NCI-H748 treated with DMSO at 0.1 percent for 48 hours (cell line): ENCODE measurements at places on chromosomes 2 and 18.

DNA sequence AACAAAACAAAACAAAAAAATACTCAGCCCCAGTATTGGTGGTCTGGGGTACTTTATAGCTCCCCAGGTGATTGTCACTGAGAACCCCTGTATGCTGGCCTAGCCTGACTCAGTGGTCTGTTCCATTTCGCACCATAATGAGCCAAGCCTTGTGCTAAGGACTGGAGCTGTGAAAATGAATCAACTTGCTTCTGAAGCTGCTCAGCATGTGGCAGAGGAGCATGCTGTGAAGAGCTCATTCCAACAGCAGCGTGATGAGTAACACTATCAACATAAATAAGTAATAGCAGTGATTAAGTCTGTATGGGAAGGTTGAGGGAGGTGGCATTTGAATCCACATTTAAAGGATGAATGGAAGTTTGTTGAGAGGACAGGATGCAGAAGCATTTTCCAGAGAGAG, 67.2 kb upstream of the ATL2 start:
- no peak for DNase-seq

GRCh38 chr2:30798536-30798991, 8.7 kb downstream of the CAPN13 start:
- no peak for DNase-seq

- DNase-seq: no peak
Measured at GRCh38 chr2:233846387-233847247, 7.7 kb downstream of the HJURP start.

- no peak for DNase-seq
Measured at GRCh38 chr2:66509326-66509811, 74.4 kb downstream of the MEIS1 start.

- no peak for DNase-seq
Measured at GRCh38 chr2:19860022-19860421, 41.8 kb downstream of the TTC32 start.

DNA sequence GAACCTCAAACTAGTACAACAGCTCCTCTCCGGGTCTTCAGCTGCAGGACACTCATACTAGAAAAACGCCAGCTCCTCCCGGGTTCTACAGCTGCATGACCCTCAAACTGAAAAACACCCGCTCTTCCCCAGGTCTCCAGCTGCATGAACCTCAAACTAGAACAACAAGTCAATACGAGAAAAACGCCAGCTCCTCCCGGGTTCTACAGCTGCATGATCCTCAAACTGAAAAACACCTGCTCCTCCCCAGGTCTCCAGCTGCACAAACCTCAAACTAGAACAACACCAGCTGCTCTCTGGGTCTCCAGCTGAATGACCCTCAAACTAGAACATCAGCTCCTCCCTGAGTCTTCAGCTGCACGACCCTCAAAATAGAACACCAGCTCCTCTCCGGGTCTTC, 315.0 kb upstream of the TFPI start:
- DNase-seq: no peak

DNA sequence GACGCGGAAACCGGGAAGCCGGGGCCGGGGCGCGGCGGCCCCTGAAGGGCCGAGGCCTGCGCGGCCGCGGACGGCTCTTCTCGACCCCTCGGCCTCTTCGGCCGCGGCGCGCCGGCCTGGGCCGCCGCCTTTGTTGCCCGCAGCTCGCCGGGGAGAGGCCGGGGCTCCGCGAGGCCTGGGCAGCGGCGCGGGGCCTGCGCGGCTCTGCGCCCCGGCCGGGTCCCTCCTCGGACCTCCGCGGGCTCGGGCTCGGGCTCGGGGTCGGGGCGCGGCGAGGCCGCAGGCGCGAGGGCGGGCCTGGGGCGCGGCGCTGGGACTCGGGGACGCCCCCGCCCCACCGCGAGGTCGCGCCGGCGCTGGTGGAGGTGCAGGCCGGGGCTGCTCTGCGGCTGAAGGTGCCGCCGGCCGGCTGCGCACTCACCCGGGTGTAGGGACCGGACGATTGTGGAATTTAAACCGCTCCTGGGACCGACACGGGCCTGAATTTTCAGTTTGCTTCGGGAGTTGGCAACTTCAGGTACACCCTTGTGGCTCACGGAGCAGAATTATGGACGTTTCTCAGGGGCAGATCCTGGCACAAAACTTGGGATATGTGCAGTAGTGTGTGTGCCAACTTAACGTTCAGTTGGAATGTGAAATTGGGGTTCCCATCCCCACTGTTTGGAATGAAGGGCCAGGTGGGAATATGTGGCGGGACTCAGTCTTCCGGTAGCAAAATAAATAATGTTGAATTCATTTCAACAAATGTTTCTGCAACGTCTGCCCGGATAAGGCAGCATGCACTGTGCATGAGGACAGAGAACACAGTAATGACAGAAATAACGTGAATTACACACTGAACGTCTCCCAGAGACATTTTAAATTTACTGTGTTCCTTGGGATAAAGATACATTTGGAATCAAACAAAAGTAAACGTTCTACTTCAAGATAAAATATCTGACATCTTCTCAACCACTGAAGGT, 787 bp downstream of the SOCS6 start:
- no peak for DNase-seq

GRCh38 chr2:11492720-11493119, 26.8 kb upstream of the E2F6 start:
- DNase-seq: no peak

GRCh38 chr2:230537531-230537976, 121.6 kb downstream of the SP100 start:
- no peak for DNase-seq

- no peak for DNase-seq
Measured at GRCh38 chr2:226398580-226398979, 401.0 kb downstream of the IRS1 start.

DNA sequence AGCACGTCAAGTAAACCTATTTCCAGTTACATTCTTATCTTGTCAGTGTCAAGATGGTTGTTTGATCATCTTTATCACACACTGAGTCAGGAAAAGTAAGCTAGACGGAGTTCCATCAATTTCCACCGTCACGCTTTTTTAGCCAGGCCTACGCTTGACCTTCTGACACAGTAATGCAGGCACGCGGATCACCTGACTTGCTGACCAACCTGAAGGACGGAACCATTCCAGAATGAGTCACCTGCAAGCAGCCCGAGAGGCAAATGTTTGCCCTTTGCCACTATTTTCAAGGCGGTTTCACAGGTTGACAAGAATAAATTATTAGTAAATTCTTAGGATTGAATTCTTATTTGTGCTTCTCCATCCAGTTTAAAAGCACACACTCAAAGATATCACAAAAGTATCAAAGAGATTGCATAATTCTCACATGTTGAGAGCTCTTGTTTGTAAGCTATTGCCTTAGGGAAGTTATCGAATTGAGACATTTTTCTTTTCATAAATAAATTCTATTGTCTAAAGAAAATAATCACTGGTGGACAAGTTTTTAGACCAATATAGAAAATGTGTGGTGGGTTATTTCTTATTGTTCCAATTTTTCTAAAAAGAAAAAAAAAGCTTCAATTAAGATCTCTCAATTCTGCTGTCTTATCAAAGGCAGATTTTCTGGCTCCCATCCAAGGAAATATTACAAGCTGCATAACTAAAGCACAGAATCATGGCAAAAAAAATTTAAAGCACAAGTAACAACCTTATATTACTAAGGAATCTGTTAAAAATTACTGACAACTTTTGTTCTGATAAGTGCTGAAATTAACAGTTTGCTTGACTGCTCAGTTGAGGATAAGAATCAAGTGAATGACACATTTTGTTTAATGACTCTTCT, 31.9 kb downstream of the UXS1 start:
- no peak for DNase-seq

DNA sequence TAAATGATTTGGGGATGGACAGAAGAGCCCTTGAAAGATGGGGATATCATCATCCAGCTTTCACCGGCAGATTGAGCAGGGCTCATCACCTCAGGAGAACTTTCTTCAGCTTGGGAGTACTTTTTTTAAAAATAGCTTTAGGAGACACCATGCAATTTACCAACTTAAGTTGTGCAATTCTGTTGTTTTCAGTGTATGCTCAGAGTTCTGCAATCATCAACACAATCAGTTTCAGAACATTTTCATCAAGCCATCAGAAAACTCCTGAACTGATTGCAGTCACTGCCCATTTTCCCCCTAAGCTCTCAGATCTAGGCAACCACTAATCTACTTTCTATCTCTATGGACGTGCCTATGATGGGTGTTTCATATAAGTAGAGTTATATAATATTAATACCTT, 117.7 kb downstream of the CRIM1 start:
- no peak for DNase-seq

- no peak for DNase-seq
Measured at GRCh38 chr2:64681479-64681967, 27.8 kb upstream of the SERTAD2 start.

DNA sequence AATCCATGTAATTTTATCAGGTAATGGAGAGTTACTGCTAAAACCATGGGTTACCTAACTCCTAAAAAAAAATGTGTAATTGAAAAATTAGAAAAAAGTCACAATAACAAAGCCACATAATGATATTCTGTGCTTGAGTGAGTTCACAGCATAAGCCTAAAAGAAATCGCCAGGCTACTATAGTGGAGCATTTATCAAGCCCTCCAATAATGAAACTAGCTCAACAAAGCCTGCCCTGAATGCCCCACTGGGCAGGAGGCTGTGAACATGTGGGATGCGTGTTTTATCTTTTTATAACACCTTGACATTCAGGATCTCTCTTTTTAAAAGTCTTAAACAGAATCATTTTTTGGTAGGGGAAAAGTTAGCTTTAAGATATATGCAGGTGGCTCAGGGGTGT, 86.3 kb downstream of the KCTD18 start:
- DNase-seq: no peak

DNA sequence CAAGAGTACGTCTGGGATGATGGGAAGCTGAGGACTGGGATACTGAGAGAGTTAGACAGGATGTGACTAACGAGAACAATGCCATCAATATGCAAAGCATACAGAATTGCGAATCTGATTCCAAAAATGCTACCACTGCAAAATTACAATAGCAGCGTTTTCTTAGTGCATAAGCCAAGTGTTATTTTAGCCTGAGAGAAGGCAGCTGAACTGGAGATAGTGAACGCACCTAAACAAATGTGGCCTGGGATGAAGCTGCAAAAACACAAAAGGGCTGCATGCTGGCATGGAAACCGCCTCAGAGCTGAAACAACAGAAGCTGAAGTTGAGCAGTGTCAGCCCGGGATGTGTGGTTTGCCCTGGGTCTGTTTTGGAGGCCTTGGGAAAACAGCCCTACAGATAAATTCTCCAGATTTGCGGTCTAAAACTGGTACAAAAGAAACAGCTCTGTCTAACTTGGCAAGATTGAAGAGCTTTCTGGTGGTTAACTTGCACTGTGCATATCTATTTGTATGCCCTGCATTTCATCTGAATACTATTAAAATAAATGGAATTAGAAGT, 45.5 kb downstream of the LYPD6 start:
- DNase-seq: no peak

- no peak for DNase-seq
Measured at GRCh38 chr18:9810994-9811705, 74.6 kb upstream of the TXNDC2 start.

DNA sequence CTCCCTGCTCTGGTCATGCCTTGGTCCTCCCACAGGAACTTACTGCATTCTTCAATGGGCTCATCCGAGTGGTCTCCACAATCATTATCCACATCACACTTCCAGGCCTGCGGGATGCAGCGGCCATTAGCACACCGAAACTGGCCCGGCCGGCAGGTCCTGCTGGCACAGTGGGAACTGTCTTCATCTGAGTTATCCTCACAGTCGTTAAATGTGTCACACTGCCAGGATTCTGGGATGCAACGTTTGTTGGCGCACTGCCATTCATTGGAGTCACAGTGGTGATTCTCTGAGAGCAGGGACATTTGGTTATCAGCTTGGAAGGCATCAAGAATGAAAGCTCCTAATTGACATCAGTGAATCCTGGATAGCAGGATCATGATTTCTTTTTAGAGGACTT, 104.5 kb downstream of the DHRS9 start:
- DNase-seq: no peak

DNA sequence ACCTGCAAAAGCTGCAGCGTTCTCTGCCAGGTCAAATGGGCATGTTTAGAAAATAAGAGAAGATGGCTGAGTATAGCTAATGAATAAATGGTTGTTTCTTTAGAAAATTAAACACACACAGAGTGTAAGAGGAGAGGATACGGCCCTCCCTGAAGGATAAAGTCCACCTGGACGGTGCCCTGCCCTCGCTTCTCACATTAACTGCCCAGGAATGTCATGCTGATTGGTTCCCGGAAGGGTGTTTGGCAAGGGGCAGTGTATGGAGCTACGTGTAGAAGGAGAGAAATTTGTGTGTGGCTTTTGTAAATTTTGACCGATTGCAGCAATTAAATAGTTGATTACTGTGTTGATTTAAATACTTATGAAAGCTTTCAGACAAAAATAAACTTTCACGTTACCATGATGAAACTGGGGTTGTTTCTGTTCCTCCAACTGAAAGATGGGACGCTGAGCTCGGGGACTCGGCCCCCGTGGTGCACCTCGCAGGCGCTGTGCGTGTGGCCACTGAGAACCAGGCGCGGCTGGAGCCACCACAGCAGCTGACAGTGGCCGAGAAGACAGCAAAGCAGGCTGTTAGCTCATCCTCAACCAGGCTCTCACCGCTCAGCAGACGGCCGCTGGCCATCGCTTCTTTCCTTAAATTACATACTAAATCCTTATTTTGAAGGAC, 22.7 kb downstream of the MPPE1 start:
- DNase-seq: no peak

DNA sequence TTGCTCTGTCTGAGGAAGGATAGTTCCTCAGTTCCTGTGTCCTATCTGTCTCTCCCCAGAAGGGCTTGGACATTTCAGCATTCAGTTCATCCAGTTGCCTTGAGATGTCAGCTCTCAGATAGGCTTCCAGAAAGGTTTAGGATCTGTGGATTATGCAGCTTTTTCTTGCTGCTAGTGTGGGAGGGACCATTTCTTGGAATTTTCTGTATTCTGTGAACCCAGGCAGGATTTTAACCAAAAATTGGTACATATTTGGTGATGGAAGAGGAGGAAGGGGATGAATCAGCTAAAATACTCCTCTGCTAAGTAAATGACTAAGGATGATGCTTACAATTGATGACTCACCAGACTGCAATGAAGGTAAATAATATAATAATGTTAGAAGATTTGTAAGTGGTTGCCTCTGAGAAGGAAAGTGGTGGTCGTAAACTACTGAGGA, 58.6 kb upstream of the DOCK10 start:
- DNase-seq: no peak

DNA sequence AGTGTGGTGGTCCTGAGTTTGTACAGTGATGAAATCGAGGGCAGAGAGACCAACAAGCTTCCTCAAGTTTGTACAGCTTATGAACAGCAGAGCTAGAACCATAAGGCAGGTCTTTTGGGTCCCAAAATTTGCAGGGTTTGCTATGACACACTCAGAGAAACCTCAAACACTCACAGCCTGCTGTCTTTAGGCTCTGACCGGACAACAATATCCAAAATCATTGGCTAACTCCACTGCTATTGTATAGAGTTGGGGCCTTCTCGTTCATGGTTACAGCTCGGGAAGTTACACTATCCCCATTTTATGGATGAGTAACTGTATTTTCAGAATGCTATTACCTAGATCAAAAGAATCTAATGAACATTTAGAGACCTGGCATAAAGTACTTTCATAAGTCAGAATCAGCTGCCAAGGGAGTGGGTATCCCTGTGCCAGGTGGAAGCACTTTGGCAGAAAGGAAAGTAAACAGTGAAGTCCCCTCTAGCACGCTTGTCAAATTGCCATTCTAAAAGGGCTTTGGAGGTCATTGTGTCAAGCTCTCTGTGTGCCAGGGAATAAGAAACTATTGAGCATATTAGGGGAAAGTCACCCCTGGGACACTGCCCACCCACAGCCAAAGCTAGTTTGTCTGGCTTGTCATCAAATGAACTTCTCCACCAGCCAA, 331.8 kb downstream of the ALK start:
- no peak for DNase-seq

GRCh38 chr2:25419678-25420242, 78.0 kb upstream of the DNMT3A start:
- DNase-seq: no peak

GRCh38 chr2:20040489-20041172, 10.8 kb downstream of the LAPTM4A start:
- DNase-seq: no peak
